ENCODE measurements at places on chromosomes 7 and 10. TPM values are rescaled to one million over a fixed set of nuclear protein-coding genes. Genes with fewer than 3 reads are reported as not detected.

The MINPP1 gene
- 1.8 TPM for polyA plus RNA-seq

The STOX1 gene
- polyA plus RNA-seq, result not detected

The TUBAL3 gene
- not detected for polyA plus RNA-seq

The CALML3 gene
- polyA plus RNA-seq, result not detected

The GOLGA7B gene
- polyA plus RNA-seq, result not detected

The DGKI gene
- not detected for polyA plus RNA-seq

The COL17A1 gene
- not detected for polyA plus RNA-seq

The GTPBP10 gene
- 7.0 TPM for polyA plus RNA-seq

The KRIT1 gene
- 4.7 TPM for polyA plus RNA-seq

The FERD3L gene
- polyA plus RNA-seq, result not detected

The TPST1 gene
- 0.54 TPM for polyA plus RNA-seq

The SLC26A4 gene
- 0.03 TPM for polyA plus RNA-seq

The FOXI2 gene
- not detected for polyA plus RNA-seq

The ANKMY2 gene
- 4.8 TPM for polyA plus RNA-seq

The PRKRIP1 gene
- 7.4 TPM for polyA plus RNA-seq

The DNA2 gene
- polyA plus RNA-seq, result 0.99 TPM

The MEIG1 gene
- polyA plus RNA-seq, result 0.47 TPM

The TCAF2 gene
- 0.44 TPM for polyA plus RNA-seq

The TSPAN33 gene
- 2.9 TPM for polyA plus RNA-seq

The ODAD2 gene
- polyA plus RNA-seq, result not detected

The VIM gene
- 697 TPM for polyA plus RNA-seq

The TIMM23B gene
- polyA plus RNA-seq, result 6.6 TPM

The NKX2-3 gene
- not detected for polyA plus RNA-seq

The IFT22 gene
- 0.59 TPM for polyA plus RNA-seq

The TLL2 gene
- polyA plus RNA-seq, result not detected

- no peak for DNase-seq
Observed at GRCh38 chr7:38535073-38535472, 96.1 kb downstream of the AMPH start.

DNA sequence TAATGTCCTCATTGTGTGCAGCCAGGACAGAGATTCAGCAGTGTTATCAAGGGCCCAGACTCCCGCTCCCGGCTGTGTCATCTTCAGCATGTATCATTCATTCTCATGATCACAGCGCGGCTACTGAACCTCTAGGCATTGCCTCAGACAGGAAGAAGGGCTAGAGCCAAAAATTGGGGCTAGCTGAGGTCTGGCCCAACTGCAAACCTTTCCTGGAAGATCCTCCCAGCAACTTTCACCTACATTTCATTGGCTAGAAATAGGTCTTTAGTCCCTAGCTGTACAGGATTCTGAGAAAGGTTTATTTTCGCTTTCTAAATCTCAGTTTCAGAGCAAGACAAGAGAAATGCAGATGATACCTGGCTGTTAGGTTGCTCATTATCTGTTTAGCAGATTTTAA lies 81.9 kb downstream of the CREM start:
- no peak for DNase-seq

- DNase-seq, result no peak
Observed at GRCh38 chr10:128859738-128860386, 607.2 kb upstream of the MGMT start.

DNA sequence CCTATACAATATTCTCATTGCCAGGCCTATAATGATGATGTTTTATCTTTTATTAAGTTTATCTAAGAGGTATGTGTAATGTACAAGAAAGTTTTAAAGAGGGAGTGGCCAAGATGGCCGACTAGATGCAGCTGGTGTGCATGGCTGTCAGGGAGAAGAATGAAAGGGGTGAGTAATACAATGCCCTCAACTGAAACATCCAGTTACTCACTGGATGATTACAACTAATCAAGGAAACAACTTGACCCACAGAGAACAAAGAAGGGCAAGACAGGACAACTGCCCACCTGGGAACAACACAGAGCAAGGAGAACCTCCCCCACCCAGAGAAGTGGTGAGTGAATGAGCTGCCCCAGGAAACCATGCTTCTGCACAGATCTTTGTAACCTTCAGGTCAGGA lies 880.0 kb upstream of the LRRTM3 start:
- no peak for DNase-seq

DNA sequence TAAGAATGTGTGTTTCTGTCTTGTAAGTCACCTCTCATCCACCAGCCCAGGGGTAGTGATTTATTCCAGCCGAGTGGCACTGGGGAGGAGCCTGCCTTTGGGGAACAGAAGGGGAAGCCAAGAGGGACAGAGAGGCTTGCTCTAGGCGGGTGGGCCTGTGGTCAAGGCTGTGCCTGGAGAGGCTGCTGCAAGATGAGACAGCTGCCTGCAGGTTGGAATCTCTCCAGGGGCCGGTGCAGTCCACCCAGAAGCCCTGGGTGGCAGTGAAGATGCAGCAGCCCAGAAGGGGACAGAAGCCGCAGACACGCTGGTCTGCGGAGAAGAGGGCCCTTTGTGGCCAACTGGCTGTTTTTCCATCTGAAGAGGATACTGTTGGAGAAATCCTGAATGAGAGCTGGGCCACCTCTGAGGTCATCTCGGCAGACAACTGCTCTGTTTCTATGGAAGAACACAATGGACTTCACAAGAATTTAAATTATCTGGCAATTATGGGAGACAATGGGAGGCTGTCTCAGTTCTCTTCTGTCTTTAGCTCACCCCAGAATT lies 175.7 kb downstream of the GFRA1 start:
- DNase-seq, result no peak

GRCh38 chr10:124700293-124701037 lies 43.7 kb downstream of the FAM53B start:
- no peak for DNase-seq

- DNase-seq, result no peak
Observed at GRCh38 chr7:157041514-157042277, 31.2 kb upstream of the MNX1 start.

GRCh38 chr10:128575761-128576160 lies 449.5 kb upstream of the MKI67 start:
- DNase-seq, result no peak

- no peak for DNase-seq
Observed at GRCh38 chr10:501596-501995, 187.9 kb downstream of the DIP2C start.

- no peak for DNase-seq
Observed at GRCh38 chr7:93715234-93715633, 140.7 kb upstream of the CALCR start.

DNA sequence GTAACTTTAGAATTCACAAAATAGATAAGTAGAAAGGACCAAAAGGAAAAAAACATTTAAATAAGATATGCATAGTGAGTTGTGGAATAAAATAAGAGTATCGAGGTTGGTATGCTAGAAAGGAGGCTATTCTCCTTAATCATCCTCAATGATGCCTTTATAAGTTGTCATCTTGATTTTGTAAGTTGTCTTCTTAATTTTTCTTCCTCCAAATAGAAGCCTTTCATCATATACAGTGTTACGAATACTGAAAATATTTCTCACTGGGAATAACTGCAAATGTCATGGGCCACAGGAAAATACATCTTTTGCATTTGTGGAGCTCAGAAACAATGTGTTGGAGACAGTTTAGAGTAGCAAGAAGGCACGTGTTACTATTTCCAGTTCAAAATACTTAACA lies 31.5 kb upstream of the PRTFDC1 start:
- DNase-seq, result no peak

GRCh38 chr10:114166043-114166442 lies 8.0 kb downstream of the CCDC186 start:
- no peak for DNase-seq

- peak; percentile 83 for DNase-seq
Observed at GRCh38 chr10:96714031-96714590, 6.2 kb downstream of the PIK3AP1 start.

- DNase-seq, result no peak
Observed at GRCh38 chr10:26485150-26485941, 47.2 kb downstream of the APBB1IP start.

GRCh38 chr7:8260871-8261694 lies 884 bp downstream of the ICA1 start:
- DNase-seq, result no peak

GRCh38 chr10:125201791-125202622 lies 41.6 kb upstream of the CTBP2 start:
- no peak for DNase-seq

GRCh38 chr7:27920281-27920946 lies 180.5 kb downstream of the TAX1BP1 start:
- no peak for DNase-seq

DNA sequence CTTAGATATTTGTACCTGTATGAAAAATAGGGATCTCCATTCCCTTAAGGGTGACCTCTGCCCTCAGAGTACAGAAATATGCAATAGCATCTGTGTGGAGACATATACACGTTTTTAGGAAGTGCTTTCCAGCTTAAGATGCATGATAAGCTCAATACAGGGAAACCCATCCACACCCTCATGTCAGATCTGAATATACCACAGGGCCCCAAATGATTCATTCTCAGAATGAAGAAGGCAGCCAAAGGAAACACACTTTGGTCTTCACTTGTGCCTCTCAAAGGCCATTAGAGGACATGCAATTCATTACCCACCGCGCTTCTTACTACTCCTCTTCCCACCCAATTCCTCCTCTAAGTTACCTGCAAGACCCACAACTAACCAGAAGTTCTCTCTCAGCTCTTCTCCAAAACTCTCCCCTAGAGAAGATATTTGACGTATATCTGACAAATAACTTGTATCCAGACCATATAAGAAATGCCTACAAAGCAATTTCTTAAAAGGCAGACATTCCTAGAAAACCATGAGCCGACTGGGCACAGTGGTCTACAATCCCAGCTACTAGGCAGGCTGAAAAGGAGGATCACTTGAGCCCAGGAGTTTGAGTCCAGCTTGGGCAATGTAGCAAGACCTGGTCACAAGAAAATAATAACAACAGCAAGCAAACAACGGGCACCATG lies 103.0 kb downstream of the OAT start:
- peak; percentile 68 for DNase-seq

GRCh38 chr7:14630048-14630447 lies 272.5 kb downstream of the DGKB start:
- DNase-seq, result no peak

DNA sequence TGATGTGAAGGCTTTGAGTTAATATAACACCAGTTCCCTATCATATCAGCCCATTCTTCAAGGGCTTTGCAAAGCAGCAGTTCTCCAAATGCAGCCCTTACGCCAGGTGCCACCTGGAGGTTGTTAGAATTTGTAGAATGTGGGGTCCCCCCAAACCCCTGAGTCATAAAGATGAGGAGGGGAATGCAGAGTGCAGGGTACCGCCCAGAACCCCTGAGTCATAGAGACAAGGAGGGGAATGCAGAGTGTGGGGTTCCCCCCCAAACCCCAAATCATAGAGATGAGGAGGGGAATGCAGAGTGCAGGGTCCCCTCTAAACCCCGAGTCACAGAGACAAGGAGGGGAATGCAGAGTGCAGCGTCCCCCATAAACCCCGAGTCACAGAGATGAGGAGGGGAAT lies 605.8 kb downstream of the PTPRN2 start:
- DNase-seq, result no peak

- no peak for DNase-seq
Observed at GRCh38 chr7:24784277-24784676, 27.0 kb upstream of the GSDME start.

- DNase-seq, result no peak
Observed at GRCh38 chr7:81590131-81590530, 179.7 kb downstream of the HGF start.

- DNase-seq, result no peak
Observed at GRCh38 chr7:137937202-137937560, 64.7 kb downstream of the CREB3L2 start.

DNA sequence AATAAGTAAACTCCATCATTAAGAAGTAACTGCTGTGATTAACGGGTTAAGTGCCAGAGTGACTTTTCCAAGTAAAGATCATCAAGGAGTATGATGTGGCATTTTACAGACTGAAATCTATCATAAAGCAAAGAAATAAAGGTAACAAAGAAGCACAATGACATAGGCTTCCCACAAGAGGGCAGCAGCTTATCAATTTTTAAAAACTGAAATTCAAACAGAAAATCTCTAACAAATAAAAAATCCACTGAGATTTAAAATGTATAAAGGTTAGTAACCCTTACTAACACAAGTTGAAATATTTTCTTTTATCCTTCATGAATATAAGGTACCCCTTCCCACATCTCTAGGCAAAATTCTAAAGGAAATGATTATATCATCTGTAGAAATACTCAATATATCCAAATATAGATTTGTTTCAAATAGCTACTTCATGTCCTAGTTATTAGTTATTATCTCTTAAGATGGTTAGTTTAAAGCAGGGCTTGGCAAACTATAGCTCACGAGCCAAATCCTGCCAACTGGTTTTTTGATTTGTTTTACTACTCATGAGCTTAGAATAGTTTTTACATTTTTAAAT lies 29.2 kb downstream of the FAM3C start:
- peak; percentile 23 for DNase-seq

DNA sequence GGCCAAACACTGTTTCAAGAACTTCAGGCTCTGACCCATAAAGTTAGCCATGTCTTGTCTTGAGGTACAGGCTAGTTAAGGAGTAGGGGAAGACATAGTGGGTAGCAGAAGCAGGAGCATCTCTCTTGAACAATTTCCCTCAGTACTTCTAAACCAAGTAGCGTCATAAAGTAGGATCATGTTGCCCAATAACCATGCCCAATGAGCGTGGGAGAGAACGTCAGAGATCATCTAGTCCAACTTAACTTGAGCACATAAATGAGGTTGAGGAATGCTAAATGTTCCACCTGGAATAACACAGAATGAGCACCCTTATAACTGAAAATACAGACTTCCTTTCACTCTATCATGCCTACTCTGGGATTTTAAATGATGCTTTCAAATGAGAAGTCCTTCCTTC lies 134.9 kb downstream of the AOAH start:
- no peak for DNase-seq

GRCh38 chr10:7458556-7458955 lies 47.7 kb upstream of the SFMBT2 start:
- DNase-seq, result no peak

GRCh38 chr7:134364619-134365037 lies 47.9 kb upstream of the SLC35B4 start:
- DNase-seq, result no peak

DNA sequence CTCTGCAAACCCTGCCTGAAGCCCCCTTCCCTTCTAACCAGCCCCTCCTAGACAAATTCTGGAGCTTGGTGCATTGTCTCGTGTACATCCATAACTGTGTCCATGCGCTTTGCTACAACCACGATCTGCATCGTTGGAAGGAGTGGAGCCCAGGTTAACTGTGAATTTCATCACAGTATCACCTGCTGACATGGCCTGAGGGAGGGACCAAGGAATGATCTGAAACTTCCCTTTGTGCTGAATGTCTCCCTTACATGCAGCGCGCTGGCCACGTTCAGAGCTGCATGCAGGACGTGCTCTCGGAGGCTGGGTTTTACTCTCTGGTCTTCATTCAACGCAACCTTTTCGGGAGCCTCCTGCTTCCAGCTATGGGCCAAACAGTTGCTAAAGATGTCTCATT lies 222.3 kb downstream of the CUX1 start:
- no peak for DNase-seq

- no peak for DNase-seq
Observed at GRCh38 chr10:93488956-93489528, 6.9 kb upstream of the MYOF start.

DNA sequence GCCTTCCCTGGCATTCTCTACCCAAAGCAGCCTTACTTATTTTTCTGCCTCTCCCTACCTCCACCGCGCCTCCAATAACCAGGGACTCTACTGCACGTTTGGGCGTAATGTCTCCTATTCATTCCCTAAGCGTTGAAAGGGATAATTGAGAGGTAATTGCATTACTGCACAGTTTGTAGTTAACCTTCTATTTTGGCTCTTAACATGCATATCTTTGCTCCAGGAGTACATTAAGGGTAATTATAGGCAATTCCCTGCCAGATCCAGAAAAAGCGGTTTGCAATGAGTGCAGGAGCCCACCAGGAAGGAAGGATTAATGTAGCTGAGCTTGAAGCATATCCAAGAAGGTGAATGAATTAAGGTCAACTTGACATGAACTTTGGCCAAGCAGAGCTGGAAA lies 558.4 kb downstream of the TYW1 start:
- DNase-seq, result no peak

Data from CD14-positive monocyte (primary cell).